ENCODE measurements at places on chromosomes 12 and 14. TPM values are rescaled to one million over a fixed set of nuclear protein-coding genes. Genes with fewer than 3 reads are reported as not detected.
A peak's percentile ranks its signal among the peaks of the same experiment; 100 is the strongest.

Gene KCNK10
- total RNA-seq = not detected

Gene ZFHX2
- total RNA-seq = under 0.01 TPM

DNA sequence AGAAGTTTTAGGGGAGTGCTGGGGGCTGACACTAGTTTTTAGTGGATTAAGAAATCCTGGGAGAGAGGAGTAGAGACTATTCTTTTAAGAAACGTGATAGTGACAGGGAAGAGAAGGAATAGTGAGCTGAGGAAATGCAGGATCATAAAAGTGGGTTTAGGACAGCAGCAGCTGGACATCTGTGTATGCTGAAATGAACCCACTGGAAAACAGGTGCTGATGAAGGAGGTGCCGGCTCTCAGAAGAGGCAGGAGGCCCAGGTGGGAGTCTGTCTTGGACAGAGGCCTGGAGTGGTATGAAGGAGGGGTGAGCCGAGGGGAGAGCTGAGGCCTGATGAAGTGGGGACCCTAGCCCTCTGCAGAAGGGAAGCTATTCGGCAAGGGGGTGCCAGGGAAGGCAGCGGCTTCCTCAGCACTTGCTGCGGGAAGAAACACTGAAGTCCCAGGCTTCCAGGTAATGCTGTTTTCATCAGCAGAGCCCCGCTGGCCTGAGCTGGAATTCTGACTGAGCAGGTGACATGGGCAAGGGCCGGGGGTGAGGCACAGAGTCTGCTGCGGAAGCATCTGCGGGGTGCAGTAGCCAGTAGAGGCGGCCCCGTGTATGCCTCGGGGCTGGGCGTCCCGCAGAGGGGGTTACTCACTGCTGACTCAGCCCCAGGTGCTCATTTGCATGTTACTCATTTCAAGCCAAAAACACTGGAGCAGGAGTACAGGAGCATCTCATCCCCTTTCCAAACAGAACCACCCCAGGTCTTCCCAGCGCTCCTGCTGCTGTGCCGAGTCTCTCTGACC is 89.7 kb downstream of the TMCC3 start:
- peak; percentile 34 for DNase-seq

Gene CCDC175
- total RNA-seq = not detected

- DNase-seq = peak; percentile 86
These were observed at the start of gene JDP2 for GRCh38 chr14:75427482-75428229. Gene JDP2 (plus strand): TSS chr14:75428022. CDS start chr14:75437921, 9,899 bp downstream.

GRCh38 chr12:123903301-123904065 is 69.1 kb downstream of the CCDC92 start:
- no peak for DNase-seq

DNA sequence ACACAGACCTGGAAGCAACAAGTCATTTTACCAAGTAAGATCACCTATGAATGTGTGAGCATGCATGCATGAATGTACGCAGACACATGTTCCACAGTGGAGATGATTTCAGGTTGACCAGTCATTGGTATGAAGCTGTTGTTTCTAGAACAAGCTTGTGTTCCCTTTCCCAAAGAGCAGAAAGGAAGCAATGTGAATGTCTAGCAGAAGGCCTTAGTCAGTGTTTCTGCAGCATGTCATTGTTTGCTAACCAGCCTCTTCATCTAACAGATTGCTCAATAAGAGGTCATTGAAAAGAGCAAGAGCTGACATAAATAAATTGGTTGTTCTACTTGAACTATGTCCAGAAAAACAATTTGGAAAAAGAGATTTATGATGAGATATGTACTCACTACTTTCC is 191.4 kb downstream of the PLCZ1 start:
- peak; percentile 70 for DNase-seq

DNA sequence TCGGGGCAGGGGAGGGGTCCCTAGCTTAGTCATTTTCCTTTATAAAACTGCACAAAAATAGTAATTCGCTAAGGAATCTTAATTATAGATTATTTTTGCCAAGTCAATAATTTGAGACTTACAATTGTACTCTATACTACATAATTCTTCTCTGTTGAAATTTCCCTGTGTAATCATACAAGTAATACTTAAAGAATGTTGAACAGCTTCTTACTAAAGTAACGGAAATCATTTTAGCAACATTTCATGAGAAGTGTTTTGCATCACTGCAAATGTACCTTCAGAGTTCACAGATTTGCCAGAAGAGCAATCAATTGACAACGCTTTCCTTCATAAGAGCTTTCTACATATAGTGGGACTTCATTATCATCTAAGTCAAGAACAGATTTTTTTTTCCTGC is 7.9 kb upstream of the GNG2 start:
- no peak for DNase-seq

Gene DNAJC22
- 2.6 TPM for total RNA-seq
